ENCODE measurements at places on chromosomes 2 and 18.

GRCh38 chr2:32945286-32945685 lies 1.5 kb upstream of the LTBP1 start:
- DNase-seq, result no peak

- DNase-seq, result no peak
Observed at GRCh38 chr2:23483791-23484190, 98.8 kb downstream of the KLHL29 start.

DNA sequence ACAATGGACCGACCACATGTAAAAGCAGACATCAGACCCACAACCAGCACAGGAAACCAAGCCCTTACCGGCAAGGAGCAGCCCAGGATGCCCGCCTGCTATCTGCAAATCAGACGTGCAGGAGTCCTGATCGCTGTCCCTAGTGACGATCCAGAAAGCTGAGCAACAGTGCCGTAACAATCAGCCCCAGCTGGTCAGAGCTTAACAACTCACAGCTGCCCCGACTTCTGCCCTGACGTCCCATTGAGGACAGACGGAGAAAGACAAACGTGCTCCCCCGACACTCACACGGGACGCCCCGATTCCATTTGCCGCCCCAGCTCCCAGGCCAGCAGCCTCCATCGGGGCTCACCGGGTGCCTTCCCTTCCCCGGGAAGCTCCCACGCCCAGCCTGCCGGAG lies 39.8 kb upstream of the PXDN start:
- DNase-seq, result no peak

DNA sequence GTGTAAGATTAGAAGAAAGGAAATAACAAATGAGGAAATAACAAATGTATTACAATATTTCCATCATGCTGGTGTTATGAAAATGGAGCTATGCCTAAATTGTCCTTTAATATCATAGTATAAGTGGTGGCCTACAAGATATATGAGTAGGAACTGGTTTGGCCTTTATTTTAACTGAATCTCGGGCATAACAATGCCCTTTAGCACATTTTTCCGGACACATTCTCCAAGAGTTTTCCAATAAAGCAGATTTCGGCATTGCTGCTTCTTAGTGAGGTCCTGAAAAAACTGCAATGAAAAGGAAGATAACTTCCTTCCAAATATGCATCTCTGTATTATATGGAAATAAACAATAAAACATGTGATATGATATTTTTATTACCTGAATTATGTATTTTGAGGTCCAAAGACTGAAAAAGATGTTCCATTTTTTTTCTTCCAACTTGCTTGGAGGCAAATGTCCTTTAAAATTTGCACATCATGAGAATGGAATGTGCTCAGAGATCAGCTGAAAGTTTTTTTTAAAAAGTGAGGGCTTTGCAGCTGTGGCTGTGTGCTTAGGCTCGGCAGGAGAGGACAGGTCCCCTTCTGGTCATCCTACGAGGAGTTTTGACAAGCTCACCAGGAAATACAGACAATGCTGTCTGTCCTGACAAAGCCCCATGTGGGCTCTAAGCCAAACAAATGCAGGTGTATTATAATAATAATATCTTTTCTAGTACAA lies 132.3 kb upstream of the RND3 start:
- no peak for DNase-seq

- no peak for DNase-seq
Observed at GRCh38 chr2:95058466-95058988, 33.0 kb downstream of the MAL start.

Measured in activated CD8-positive, alpha-beta memory T cell treated with anti-CD3 and anti-CD28 coated beads for 1 hour (primary cell).